Activated T-cell treated with anti-CD3 and anti-CD28 coated beads, Interleukin-2, amount 50 U/mL, for 48 hours (primary cell): ENCODE measurements at places on chromosomes 4 and X.
A peak's percentile ranks its signal among the peaks of the same experiment; 100 is the strongest.

DNA sequence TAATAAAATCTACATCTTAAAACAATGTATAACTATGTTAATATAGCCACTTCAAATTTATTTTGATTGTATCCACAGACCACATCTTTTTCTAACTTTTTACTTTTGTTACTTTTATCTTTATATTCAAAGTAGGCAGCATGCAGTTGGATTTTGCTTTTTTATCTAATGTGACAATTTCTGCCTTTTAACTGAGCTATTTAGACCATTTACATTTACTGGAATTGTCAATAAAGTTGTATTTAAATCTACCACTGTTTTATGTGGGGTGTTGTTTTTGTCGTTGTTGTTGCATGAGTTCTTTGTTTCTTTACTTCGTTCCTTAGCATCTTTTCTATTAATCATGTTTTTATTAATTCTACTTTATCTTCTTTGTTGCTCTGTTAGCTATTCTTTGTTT, 42.0 kb downstream of the NEUROG2 start:
- DNase-seq = no peak

DNA sequence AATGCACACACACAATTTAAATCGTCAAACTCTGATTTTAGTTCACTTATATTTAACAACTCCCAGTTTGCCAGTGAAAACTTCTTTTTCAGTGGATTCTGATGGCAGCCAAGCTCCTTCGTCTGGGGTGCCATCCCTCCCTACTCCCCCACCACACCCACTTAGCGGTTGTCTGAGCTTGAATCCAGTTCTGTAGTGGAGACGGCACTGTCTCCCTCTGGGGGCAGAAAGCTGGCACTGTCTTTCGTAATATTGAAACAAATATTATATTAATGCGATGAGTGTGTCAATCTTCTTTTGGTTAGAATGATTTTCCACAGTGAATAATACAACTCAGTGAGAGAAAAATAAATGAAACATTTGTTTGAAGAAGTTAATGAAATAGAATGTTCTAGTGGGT, 5.4 kb downstream of the MEPE start:
- DNase-seq = no peak

DNA sequence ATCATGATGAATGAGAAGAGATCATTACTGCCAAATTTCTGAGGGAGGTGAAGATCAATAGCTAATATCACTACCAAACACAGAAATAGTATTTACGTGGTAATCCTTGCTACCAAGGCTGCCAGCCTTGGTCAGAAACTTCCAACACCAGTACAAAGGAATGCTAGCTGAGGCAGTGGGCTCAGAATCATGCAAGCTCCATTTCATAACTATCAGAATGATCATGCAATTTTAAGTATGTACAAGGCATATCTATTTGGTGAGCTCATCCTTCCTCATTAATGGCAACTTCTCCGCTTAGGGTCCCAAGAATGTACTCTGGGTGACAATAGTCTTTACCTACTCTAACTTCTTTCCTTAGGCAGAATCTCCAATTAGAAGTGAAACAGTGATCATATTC, 135.0 kb downstream of the GPC3 start:
- DNase-seq = no peak

- DNase-seq = no peak
Measured at GRCh38 chr4:57023104-57023503, 44.4 kb downstream of the POLR2B start.

DNA sequence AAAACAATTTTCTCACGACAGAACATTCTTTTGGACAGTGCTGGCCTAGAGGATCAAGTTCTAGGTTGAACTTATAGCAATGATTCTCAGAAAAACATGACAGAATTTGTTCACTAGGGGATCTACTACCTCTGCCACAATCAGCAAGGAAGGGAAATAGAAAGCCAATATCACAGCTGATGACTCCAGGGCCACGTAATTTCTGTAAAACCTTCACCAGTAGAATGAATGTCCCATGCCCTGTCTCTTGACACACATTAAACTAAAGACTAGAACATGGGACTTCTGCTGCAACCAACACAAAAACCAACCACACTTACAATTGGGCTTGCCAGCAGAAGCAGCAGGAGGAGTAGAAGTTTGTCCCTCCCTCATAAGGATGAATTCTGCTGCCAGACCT, 86.0 kb upstream of the NPFFR2 start:
- DNase-seq = no peak

DNA sequence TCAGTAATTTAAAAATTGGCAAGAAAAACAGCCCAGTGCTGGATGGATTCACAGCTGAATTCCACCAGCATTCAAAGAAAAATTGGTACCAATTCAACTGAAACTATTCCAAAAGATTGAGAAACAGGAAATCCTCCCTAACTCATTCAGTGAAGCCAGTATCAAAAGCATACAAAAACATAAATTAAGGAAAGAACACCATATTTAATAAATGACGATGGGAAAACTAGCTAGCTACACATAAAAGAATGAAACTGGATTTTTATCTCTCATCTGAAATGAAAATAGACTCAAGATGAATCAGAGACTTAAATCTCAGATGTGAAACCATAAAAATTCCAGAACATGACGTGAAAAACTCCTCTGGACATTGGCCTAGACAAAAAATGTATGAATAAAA, 516.8 kb upstream of the SPANXN1 start:
- DNase-seq = no peak

DNA sequence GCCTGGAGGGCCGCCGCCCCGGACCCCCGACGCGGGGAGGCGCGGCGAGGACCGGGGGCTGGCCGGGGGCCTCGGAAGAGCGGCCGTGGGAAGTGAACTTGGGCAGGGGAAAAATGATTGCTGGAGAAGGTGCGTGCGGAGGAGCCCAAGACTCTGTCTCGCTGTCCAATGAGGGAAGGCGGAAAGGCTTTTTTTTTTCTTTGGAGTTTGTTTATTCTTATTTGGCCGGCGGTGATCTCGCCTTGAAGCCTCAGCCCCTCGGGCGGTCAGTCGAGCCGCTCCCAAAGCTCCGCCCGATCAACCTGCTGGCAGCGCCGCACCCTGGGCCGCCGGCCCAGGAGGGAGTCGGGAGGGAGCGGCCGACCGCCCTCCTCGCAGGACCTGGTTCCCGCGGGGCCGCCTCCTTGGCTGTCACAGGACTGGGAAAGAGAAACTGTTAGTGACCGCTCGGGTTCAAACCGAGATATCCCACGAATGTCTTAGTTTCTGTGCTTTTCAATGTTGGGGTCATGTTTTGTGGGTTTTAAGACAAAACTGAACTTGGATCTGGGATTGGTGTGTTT, 2.5 kb downstream of the CPEB2 start:
- peak; percentile 56 for DNase-seq

DNA sequence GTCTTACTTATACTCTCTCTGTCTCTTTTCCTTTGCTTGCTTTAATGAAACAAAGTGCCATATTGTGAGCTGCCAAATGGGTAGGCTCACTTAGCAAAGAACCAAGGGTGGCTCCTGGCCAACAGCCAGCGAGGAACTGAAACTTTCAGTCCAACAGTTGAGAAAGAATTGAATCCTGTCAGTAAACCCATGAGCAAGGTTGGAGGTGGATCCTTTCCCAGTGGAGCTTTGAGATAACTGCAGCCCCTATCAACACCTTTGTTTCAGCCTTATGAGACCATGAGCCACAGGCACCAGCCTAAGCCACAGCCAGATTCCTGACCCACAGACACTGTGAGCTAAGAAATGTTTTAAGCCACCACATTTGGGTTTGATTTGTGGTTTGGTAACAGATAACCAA, 362.2 kb downstream of the PDGFC start:
- DNase-seq = no peak

DNA sequence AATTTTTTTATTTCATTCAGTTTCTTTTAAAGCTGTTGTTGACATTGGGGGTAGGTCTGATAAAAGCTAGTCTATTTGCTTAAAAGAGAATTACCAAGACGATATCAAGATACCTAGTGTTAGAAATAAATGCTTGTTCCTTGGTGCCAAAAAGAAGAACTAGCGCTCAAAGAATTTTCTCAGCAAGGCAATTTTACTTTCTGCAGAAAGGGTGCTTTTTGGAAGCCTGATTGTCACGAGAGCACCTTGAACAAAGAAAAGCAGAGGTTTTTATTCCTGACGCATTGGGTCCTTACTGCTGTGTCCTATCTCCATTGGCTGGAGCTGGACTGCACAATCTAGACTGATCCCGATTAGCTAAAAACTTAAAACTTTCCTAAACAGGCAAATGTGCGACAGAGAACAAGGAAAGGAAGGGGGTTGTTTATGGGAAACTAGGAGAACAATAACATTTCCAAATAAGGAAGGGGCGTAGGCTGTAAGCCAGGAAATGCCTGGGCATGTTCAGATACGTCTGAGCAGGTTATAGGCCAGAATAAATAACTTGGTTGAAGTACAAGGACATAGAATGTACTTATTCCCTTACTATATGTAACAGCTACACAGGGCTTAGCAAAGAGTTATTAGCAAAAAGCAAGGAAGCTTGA, 50.3 kb upstream of the STPG2 start:
- no peak for DNase-seq

- no peak for DNase-seq
Measured at GRCh38 chrX:39144323-39144722, 343.1 kb downstream of the MID1IP1 start.

DNA sequence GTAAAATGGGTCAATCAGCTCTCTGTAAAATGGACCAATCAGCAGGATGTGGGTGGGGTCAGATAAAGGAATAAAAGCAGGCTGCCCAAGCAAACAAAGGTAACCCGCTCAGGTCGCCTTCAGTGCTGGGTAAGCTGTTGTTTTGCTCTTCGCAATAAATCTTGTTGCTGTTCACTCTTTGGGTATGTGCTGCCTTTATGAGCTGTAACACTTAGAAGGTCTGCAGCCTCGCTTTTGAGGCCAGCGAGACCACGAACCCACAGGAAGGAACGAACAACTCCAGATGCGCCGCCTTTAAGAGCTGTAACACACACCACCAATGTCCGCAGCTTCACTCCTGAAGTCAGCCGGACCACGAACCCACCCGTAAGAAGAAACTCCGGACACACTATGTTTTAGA, 11.5 kb upstream of the CAMK2D start:
- peak; percentile 39 for DNase-seq

- no peak for DNase-seq
Measured at GRCh38 chr4:183729430-183730328, 70.6 kb downstream of the TRAPPC11 start.

GRCh38 chr4:36651253-36651652, 369.8 kb downstream of the DTHD1 start:
- no peak for DNase-seq

- DNase-seq = no peak
Measured at GRCh38 chr4:138975225-138975624, 40.4 kb upstream of the NOCT start.

- DNase-seq = no peak
Measured at GRCh38 chr4:176611381-176611780, 181.3 kb downstream of the VEGFC start.

- DNase-seq = no peak
Measured at GRCh38 chr4:74768857-74769525, 25.3 kb downstream of the BTC start.

- no peak for DNase-seq
Measured at GRCh38 chr4:87274803-87275202, 47.9 kb downstream of the HSD17B13 start.
